Cortex of kidney (tissue), 1 donor: ENCODE measurements at places on chromosomes 16 and 17.

DNA sequence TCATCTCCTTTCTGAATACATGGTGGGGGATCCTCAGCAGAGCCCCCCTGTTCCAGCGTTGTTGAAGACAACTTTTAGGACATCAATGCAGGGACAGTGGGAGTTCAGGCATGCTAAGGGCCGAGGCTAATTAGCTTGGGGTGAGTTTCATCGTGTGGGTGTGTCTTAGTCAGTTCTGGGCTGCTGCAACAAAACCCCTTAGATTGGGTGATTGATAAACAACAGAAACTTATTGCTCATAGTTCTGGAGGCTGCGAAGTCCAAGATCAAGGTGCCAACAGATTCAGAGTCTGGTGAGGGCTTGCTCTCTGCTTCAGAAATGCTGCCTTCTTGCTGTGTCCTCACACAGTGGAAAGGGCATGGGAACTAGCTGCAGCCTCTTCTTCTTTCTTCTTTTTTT lies 214.0 kb downstream of the NTN1 start:
- DNase-seq = no peak

- DNase-seq = no peak
Observed at GRCh38 chr17:6463616-6464445, 19.6 kb downstream of the PIMREG start.

GRCh38 chr16:69316595-69317034 lies 5.5 kb downstream of the VPS4A start:
- no peak for DNase-seq

DNA sequence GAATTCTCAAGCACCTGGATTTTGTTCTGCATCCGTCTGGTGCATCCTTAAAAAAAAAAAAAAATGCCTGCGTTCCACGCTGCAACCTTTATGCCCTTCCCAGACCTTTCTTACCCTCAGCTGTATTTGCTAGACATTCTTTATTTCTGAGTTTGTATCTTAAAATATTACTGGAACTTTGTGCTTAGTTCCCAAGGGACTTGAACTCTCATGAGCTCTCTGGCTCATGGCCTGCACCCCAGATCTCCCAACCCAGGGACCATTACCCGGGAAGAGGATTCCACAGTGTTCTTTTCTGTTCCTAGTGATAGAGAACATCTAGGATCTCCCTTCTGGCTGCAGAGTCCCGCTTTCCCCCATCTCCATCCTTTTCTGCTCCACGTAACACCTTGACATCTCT lies 28.9 kb upstream of the CLEC18A start:
- no peak for DNase-seq

- no peak for DNase-seq
Observed at GRCh38 chr16:51155820-51156806, 5.0 kb upstream of the SALL1 start.

DNA sequence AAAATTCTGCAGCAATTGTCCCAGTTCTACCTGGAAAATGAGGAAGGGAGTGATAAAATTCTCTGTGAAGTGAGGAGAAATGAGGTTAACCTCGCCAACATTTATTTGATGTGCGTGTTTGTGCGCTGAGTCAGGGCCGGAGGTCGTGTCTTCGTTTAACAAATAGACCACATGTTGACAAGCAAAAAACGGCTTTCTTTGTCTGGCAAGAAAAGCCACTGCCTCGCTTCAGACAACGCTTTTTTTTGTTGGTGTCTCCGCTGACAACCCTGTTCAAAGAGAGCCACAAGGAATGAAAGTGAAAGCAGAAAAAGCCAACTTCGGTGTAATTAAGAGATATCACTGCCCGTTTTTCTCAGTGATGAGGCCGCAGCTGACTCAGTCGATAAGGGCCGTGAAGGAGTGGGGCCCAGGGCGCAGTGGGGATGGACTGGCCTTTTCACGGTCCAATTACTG lies 510.6 kb downstream of the CDH13 start:
- no peak for DNase-seq

DNA sequence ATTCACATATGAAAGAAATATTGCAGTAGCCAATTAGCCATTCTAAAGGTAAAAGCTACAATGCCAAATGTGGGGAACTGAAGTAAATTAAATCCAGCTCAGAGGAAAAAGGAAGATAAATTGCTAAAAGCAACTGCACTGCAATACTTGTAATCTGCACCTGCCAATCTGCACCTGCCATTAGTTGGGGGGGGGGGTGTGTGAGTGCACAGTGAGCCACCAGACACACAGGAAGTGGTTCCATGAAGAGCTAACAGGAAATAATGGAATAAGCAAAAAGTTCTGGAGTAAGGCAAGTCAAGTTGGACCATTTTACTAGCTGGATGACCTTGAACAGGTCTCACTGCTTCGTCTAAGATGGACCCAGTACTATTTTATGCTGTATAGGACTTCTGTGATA lies 191.8 kb downstream of the PARN start:
- DNase-seq = no peak

GRCh38 chr16:61148930-61149329 lies 887.3 kb downstream of the CDH8 start:
- no peak for DNase-seq

- DNase-seq = no peak
Observed at GRCh38 chr16:12538667-12539091, 265.0 kb downstream of the CPPED1 start.

DNA sequence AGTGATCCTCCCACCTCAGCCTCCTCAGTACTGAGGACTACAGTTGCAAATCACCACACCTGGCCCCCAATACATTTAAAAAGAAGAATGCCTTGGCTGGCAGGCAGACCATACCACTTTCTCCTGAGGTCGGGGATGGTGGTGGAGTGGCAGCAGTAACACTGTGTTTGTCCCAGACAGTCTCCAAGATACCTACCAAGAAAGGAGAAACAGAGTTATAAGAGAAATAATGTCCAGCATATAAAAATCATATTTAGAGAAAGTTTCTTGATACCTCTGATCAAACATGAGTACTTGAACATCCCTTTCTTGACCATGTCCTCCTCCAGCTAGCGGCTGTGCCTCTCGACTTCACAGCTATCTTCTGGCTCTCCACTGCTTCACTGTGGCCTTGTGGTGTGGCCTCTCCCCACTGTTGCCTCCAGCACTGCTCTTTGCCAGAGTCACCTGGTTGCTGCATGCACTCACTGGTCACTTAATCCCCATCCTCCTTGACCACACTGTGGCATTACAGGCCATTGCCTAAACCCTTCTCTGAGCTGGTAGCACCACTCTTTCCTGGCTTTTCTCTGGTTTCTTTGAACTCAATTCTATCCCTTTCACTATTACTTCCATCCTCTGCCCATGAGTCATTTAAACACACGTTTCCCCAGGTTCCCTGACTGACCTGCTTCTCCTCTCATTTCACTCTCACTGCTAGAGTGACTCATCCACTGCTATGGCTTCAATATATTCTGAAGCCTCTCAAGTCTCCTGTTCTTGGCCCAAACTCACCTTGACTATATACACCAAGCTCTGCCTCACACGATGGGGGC lies 45.2 kb downstream of the XPO6 start:
- DNase-seq = no peak

GRCh38 chr17:21134559-21134958 lies 7.8 kb downstream of the DHRS7B start:
- no peak for DNase-seq

- no peak for DNase-seq
Observed at GRCh38 chr17:77810536-77810935, 148.0 kb upstream of the TNRC6C start.

DNA sequence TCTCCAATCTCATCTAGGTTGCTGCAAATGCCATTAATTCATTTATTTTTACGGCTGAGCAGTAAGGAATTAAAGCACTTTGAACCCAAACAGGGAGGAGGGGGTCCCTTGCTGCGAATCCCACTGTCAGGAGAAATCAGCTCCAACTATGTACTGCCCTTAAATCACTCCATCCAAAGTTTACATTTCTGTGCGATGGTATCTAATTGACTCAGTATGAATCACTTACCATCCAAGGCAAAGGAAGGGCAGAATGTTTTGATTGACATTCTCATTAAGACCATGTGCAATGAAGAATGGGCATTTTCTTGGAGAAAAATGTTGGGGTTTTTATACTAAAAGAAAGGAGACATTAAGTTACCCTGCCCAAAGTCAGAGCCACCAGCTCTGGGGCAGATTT lies 47.7 kb upstream of the XYLT1 start:
- DNase-seq = no peak

GRCh38 chr17:38751808-38752307 lies 683 bp upstream of the PSMB3 start:
- DNase-seq = no peak

- no peak for DNase-seq
Observed at GRCh38 chr16:53745086-53745485, 41.1 kb downstream of the FTO start.

GRCh38 chr17:307741-308507 lies 44.7 kb downstream of the RPH3AL start:
- no peak for DNase-seq
